ENCODE measurements at places on chromosomes 3 and 15.

GRCh38 chr3:102512734-102513504 lies 78.1 kb downstream of the ZPLD1 start:
- no peak for DNase-seq

DNA sequence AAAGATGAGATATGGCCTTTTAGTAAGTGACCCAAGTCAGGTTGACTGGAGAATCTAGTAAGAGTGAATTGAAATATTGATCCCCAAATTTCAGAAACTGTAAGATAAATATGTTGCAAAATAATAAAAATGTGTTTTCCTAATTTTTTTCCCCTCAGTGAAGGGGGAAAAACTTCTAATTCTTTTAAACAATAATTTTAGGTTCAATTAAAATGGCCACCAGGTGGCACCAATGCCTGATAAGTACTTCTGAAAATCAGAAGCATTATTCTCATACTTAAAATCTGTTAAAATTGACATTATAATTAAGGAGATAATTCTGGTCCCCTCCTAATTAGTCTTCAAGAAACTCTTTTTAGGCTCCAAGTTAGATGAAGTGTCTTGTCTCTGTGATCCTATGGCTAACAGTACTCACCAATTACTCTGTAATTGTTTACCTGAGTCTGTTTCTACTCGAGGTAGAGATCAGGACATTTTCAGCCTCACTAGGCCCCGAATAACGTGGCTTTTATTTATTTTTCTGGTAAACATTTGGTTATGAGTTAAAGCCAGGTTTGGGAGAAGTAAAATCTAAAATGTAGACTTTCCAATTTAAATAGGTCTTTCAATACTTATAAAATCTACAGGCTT lies 52.6 kb downstream of the NMD3 start:
- peak; percentile 3 for DNase-seq

- DNase-seq = no peak
Measured at GRCh38 chr15:32970847-32971246, 223.7 kb downstream of the FMN1 start.

GRCh38 chr3:14338898-14339458 lies 63.4 kb upstream of the SLC6A6 start:
- DNase-seq = no peak

- no peak for DNase-seq
Measured at GRCh38 chr3:189830401-189830800, 199.2 kb downstream of the TP63 start.

DNA sequence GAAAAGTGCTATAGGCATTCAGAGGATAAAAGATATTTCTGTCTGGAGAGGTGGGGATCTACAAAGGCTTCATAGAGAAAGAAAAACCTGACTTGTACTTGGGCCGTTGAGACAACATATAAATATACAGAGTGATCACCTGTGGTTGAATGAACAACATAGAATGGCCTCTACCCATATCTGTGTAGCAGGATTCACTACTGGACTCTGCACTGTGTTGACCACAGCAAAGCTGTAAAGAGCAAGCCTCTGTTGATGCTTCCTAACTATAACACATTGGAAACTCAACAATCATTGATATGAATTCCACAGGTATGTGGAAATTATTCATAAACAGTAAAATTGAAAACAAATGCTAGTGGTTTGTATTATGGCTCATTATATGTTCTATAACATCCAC lies 19.1 kb upstream of the LPP start:
- no peak for DNase-seq

- DNase-seq = no peak
Measured at GRCh38 chr3:39226106-39226741, 33.8 kb upstream of the XIRP1 start.

DNA sequence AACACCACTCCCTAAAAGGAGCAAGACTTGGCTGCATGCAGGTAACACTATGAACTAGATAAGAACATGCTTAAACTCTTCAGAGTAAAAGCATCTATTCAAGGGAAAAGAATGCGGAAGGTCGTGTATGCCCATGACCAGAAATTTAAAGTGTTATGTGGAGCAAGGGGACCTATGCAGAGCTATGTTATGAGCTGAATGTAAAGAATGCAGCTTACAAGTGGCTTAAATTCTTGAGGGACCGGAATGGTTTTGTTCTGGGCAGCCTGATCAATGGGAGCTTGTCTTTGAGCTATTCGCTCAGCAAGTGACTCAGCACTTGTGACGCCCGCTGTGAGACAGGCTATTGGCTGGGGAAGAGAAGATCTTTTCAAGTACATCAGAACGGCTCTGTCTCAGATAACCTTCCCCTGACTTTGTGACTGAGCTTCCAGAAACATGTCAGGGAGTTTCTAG lies 367.5 kb upstream of the THBS1 start:
- no peak for DNase-seq

GRCh38 chr3:22939349-22939748 lies 263.8 kb upstream of the UBE2E2 start:
- DNase-seq = no peak

DNA sequence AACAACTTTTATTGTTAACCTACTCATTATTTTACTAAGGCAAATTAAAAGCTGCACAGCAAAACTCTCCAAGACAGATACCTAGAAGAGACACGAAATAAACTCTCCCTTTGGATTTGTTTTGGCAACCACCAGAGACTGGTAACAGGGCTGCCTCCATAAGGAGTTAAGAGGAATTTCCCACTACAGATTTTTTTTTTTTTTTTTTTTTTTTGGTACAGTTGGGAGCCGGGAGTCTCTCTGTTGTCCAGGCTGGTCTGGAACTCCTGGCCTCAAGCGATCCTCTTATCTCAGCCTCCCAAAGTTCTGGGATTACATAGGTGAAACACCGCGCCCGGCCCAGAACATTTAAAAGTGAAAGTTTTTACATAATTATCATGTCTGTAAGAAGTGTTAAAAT lies 73.6 kb upstream of the VGLL4 start:
- no peak for DNase-seq

GRCh38 chr15:73981761-73982221 lies 10.3 kb downstream of the STOML1 start:
- no peak for DNase-seq

GRCh38 chr3:194280777-194281176 lies 70.4 kb downstream of the CPN2 start:
- DNase-seq = no peak

GRCh38 chr15:77621847-77622208 lies 10.9 kb downstream of the LINGO1 start:
- no peak for DNase-seq

- no peak for DNase-seq
Measured at GRCh38 chr15:62553911-62554563, 389.0 kb upstream of the C2CD4B start.

GRCh38 chr15:31551323-31551722 lies 224.7 kb downstream of the KLF13 start:
- no peak for DNase-seq

- no peak for DNase-seq
Measured at GRCh38 chr3:52721730-52722008, 15.8 kb downstream of the SPCS1 start.

GRCh38 chr15:68765602-68766368 lies 54.9 kb downstream of the ANP32A start:
- no peak for DNase-seq

GRCh38 chr15:85667491-85668424 lies 127.0 kb downstream of the KLHL25 start:
- DNase-seq = peak; percentile 45

DNA sequence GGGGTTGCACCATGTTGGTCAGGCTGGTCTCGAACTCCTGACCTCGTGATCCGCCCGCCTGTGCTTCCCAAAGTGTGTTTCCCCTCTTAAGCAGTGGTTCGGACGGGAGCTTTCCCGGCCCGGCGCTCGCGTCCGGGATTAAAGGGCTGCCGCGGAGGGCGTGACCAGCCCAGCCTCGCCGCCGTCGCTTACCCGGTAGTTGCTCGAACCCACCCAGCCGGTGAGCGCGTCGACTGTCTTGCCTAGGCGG lies 513 bp downstream of the CLASP2 start:
- DNase-seq = no peak

DNA sequence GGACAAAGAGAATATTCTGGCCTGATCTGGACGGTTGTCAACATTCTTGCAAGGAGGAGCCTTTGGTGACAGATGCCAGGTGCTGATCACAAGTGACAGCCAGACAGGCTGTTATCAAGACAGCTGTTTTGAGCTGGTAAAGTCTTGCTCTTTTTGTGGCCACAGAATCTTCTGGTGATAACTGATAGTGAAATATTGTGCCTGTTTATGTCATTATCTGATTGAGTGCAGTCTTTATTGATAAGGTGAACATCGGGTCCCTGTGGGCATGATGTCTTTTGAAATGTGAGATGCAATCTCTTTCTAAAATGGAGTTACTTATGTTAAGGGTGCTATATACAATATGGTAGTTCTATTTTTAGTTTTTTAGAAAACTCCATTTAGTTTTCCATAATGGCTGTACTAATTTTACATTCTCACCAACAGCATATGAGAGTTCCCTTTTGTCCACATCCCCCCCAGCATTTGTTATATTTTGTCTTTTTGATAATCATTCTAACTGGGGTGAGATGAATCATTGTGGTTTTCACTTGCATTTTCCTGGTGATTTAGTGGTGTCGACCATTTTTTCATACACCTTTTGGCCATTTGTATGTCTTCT lies 10.7 kb downstream of the CEP63 start:
- no peak for DNase-seq

DNA sequence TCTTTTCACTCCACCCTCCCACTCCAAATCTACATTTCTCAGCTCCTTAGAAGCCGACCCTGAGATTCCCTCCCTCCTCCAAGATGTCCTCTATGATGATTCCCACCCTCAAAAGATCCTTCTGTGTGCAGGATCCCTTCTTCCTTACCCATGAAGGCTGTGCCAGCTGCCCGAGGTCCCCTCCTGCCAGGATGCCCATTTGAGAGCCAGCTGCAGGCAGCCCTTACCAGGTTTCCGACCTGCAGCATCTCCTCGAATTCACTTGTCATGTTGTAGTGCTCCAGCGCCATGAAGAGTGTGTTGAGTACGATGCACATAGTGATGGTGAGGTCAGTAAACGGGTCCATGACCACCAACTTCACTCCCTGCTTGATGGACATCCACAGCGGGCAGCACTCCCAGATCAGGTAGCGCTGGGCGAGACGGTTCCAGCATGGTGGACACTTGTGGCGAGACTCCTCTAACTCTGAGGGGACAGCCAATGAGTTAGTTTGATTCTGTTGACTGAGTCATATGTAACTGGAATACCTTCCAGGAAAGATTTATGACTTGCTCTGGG lies 51.9 kb downstream of the SCN5A start:
- DNase-seq = no peak

- no peak for DNase-seq
Measured at GRCh38 chr3:195019335-195019734, 251.6 kb downstream of the XXYLT1 start.

DNA sequence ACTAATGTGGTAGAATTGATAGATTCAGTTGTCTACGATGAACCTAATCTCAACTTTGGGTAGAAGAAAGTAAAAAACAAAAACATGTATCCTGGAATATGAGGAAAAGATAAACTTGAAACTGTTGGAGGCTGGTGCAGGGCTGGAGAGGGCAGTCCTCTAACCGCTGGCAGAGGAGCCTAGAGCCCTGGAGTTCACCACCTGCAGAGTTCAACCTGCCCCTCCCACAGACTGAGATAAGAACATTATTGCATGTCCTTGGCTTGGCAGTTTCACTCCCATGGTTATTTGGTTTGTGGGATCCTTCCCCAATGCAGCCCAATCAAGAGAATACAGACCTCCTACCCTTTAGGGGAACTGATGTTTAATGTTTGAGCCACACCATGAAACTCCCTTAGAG lies 53.2 kb upstream of the GATM start:
- no peak for DNase-seq

- no peak for DNase-seq
Measured at GRCh38 chr3:154971771-154972326, 108.3 kb upstream of the MME start.

All from activated gamma-delta T cell treated with anti-CD3 and anti-CD28 coated beads, Interleukin-2, amount 50 U/mL, for 16 hours (primary cell).